ENCODE measurements at places on chromosomes 2 and 18. TPM values are rescaled to one million over a fixed set of nuclear protein-coding genes. Genes with fewer than 3 reads are reported as not detected.

The NPHP1 gene
- total RNA-seq, result 0.60 TPM

The PRKRA gene
- total RNA-seq, result 41.2 TPM

The RAB6C gene
- not detected for total RNA-seq

The ZAP70 gene
- 297 TPM for total RNA-seq

The EN1 gene
- not detected for total RNA-seq

The ERBB4 gene
- not detected for total RNA-seq

The MEP1B gene
- not detected for total RNA-seq

The ACMSD gene
- not detected for total RNA-seq

The CD8B gene
- 439 TPM for total RNA-seq

The NEU2 gene
- total RNA-seq, result not detected

The SMAD4 gene
- total RNA-seq, result 77.6 TPM

The PLA2R1 gene
- not detected for total RNA-seq

The MAP2 gene
- total RNA-seq, result not detected

The ANTXR1 gene
- total RNA-seq, result not detected

The DARS1 gene
- total RNA-seq, result 139 TPM

The CHRNG gene
- not detected for total RNA-seq

The TLX2 gene
- 0.44 TPM for total RNA-seq

The C1GALT1C1L gene
- not detected for total RNA-seq

The PRKAG3 gene
- not detected for total RNA-seq

The LYG1 gene
- total RNA-seq, result 1.4 TPM

The NUP35 gene
- 18.8 TPM for total RNA-seq

The EIPR1 gene
- total RNA-seq, result 41.4 TPM

The CYRIA gene
- total RNA-seq, result 0.84 TPM

The CRYBA2 gene
- not detected for total RNA-seq

The ANKRD29 gene
- total RNA-seq, result not detected

The UBXN2A gene
- total RNA-seq, result 13.0 TPM

The ANO7 gene
- 0.29 TPM for total RNA-seq

The CD28 gene
- 27.2 TPM for total RNA-seq

The ETAA1 gene
- 10.3 TPM for total RNA-seq

The MCM6 gene
- total RNA-seq, result 145 TPM

The FSIP2 gene
- 0.13 TPM for total RNA-seq

The LAMA1 gene
- not detected for total RNA-seq

The TRIM43 gene
- not detected for total RNA-seq

The SLC9A2 gene
- not detected for total RNA-seq

The ACTR2 gene
- 478 TPM for total RNA-seq

The LCT gene
- total RNA-seq, result 0.18 TPM

The REG3A gene
- total RNA-seq, result not detected

The GALNT14 gene
- total RNA-seq, result not detected

The GATA6 gene
- not detected for total RNA-seq

The TRAPPC12 gene
- total RNA-seq, result 86.2 TPM

The FOXI3 gene
- not detected for total RNA-seq

The DNAJC27 gene
- total RNA-seq, result 6.5 TPM

The GPR39 gene
- total RNA-seq, result not detected

The IL37 gene
- total RNA-seq, result not detected

The CRYGD gene
- not detected for total RNA-seq

The ZNF804A gene
- total RNA-seq, result not detected

The ZSWIM2 gene
- total RNA-seq, result not detected

Data from activated CD8-positive, alpha-beta T cell treated with anti-CD3 and anti-CD28 coated beads, Interleukin-2, amount 10 ng/mL, durations not matched to agents 7 days and 5 days (primary cell).